ENCODE measurements at places on chromosomes 11 and 22.

DNA sequence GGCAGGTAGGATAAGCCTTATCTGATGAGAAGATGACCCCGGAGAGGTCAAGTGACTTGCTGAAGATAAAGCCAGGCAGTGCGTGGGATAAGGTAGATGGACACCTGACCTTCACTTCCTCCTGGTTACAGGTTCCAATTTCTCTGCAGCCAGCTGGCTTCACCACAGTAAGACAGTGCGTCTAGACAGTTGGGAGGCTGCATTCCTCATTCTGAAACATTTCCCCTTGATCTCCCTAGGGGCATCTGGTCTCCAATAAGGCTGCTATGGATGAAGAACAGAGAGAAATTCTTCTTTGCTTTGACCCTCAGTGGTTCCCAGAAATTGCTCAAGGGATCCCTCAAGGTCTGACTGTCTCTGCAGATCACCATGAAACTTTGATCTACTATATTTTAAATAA is 211.3 kb downstream of the MYO18B start:
- no peak for DNase-seq

- DNase-seq, result peak; percentile 69
Measured at GRCh38 chr22:23383491-23384361, 196.4 kb downstream of the IGLL1 start.

DNA sequence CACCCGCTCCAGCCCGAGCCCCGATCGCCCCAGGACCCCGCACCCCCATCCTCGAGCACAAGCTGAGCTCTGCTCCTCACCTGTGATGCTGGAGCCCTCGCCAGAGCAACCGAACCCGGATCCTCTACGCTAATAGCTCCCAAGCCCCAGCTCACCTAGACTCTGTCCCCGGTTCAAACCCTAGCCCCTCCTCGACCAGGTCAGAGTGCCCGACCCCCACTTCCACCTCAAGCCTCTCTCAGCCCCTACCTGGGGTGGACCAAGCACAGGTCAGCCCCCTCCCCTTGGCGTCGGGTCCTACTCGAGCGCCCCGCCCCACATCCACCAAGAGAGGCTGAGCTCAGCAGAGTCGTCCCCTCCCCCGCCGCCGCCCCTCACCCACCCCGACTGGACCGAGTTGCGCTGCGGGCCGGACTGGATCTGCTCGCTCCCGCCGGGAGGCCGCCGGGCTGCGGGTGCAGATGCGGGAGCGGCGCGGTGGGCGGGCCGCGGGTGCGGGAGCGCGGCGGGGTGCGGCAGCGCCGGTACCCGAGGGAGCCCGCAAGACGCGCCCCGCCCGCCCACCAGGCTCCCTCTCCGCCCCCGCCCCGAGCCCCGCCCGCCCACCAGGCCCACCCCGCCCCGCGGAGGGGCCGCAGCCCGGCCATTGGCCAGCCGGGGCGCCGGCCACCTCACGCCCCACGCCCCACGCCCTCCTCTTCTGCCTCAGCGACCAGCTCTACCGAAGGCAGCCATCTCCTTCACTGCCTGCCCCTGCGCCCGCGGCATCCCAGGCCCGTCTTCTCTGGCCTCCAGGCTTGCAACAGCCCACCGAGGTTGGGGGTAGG is 577 bp upstream of the DKK3 start:
- peak; percentile 58 for DNase-seq

GRCh38 chr11:100888836-100889235 is 201.7 kb downstream of the ARHGAP42 start:
- DNase-seq, result no peak

- DNase-seq, result peak; percentile 62
Measured at GRCh38 chr22:43014316-43014868, 557 bp downstream of the PACSIN2 start.

GRCh38 chr22:19492504-19493174 is 12.9 kb downstream of the CDC45 start:
- DNase-seq, result no peak

- no peak for DNase-seq
Measured at GRCh38 chr11:56089697-56090096, 3.4 kb upstream of the OR8I2 start.

GRCh38 chr22:49380828-49381114 is 446.9 kb downstream of the BRD1 start:
- DNase-seq, result no peak

DNA sequence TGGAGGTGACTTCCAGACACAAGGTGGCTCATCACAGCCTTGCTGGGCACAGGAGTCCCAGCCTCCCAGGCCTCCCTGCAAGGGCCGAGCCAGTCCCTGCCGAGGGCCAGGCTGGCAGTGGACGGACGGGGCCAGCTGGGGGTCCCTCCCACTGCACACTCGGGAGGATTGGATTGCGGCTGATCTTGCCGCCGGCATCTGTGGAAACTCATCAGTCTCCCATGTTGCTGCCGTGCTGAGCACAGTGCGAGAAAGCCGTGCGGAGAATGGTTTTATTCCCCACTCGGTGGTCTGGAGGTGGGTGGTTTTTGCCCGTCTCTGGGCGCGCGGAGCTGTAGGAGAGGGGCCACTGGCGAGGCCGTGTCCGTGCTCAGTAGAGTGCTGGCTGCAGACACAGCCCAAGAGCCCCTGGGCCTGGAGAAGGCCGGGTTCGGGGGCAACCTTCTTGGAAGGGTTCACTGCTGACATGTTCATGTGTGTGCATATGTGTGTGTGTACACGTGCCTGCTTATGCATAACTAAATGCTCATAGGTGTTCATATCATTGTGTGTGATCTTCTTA is 1246.4 kb downstream of the BRD1 start:
- no peak for DNase-seq

GRCh38 chr11:122317305-122317704 is 201.3 kb upstream of the BLID start:
- DNase-seq, result no peak

DNA sequence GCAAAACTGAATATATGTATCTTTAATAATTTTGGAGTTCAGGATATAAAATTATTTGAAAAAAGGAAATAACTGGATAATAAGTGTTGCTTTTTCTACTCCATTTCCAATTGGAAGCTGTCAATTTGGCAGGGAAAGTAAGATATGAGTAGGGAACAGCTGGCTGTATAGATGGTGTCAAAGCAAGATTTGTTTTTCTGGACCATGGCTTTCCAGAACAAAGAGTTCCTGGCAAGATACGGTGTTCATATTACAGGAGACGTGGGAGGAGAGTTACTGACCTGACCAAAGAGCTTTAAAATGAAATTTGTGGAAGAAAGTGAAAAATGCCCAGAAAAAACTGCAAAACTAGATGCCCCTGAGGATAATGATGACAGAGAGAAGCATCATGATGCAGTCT is 442.7 kb upstream of the KIRREL3 start:
- no peak for DNase-seq

DNA sequence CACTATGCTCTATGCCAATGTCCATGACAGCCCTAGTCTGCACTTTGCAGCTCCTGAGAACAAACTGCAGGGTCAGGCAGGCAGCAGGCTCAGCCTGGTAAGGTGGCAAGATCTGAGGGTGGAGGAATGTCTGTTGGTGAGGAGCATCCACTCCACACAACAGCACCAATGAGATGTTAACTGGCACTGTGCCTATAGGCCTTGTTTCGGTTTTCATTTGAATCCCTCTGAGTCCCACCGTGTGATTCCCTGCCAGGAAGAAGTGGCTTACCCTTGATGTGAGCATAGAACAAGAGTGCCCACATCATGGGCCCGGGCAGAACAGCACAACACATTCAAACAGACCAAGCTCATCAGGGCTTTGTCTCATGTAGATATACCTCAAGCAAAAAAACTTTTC is 44.1 kb upstream of the CHRM4 start:
- no peak for DNase-seq

DNA sequence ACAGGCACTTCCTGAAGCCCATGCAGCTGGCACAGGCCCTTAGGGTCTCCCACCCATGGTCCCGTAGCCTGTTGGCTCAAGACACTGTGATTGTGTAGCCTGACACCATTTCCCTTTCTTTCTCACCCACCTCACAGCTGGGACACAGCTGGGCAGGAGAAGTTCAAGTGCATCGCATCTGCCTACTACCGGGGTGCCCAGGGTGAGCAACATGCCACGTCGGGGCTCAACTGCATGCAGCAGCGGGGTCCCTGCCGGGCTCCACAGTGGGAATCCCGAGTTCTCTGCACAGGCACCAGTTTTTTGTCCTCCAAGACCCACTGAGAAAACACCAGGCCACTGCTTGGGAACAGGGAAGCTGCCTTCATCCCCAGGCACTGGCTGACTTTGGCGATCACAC is 10.6 kb downstream of the RAB36 start:
- DNase-seq, result no peak

DNA sequence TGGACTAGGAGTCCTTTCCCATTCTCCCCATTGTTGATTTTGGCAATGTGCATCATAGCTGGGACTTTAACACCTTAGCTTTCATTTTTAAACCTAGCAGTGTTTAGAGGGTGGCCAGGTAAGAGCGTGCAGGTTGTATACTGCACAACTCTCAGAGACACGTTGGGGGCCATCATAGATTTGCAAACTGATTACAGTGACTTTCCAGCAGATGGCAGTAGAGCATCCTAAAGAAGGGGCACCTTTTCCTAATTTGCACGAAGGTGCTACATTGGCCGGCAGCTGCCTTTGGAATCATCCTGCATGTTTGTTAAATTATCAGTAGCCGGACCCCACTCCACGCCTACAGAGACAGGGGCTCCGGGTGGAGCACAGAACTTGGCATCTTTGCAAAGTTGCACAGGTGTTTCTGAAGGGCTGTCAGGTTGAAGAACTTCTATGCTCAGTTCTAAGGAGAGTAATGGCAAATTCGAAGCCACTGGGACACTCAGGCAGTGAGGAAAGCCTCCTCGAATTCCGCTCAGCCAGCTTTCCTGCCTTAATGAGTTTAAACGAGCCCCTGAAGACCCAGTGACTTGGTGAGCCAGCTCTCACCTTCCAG is 7.7 kb downstream of the LHFPL7 start:
- peak; percentile 48 for DNase-seq

Data from right kidney (tissue), 9 donors.